Non-pigmented ciliary epithelial cell (primary cell): ENCODE measurements at places on chromosomes 5 and 9.

DNA sequence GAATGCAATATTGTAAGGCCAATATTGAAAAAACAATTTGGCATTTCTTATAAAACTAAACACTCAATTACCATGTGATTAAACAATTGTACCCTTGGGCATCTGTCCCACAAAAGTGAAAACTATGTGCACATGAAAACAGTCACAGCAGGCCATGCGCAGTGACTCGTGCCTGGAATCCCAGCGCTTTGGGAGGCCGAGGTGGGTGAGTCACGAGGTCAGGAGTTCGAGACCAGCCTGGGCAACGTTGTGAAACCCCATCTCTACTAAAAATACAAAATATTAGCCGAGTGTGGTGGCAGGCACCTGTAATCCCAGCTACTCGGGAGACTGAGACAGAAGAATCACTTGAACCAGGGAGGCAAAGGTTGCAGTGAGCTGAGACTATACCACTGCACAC lies 343.7 kb downstream of the DMRTA1 start:
- no peak for DNase-seq

- no peak for DNase-seq
Measured at GRCh38 chr9:128082151-128082550, 14.1 kb downstream of the SLC25A25 start.

DNA sequence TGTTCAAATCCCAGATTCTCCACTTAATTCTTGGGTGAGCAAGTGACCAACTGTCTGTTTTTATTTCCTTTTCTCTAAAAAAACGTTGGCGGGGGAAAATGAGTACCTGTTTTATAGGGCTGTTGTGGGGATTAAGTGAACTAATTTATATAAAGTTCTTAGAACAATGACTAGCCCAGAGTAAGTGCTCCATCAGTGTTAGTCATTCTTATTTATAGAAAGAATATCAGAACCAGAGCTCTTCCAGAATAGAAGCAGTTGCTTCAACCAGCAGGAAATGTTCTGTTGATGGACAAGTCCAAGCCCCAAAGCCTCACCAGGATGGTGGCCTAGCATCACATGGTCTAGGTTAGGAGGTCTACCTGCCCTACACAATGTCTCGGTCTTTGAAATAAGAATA lies 379.2 kb downstream of the ACTL7B start:
- DNase-seq = no peak

DNA sequence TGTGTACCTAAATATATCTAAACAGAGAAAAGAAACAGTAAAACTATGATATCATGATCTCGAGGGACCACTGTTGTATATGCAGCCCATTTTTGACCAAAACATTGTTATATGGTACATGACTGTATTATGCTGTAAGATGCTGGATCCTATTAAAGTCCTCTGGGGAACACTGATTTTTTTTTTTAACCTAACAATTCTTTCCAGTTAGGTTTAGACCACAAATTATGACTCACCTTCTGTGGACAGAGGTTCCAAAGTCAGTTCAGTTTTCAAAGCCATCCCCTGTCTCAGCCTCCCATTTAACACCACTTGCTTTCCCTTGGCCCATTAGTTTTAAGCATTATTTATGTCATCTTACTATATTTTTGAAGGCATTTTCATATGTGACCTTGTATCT lies 27.1 kb downstream of the TRMO start:
- DNase-seq = no peak

GRCh38 chr5:153718713-153719112 lies 228.2 kb downstream of the GRIA1 start:
- DNase-seq = no peak

GRCh38 chr5:97854871-97855762 lies 672.1 kb upstream of the RIOK2 start:
- DNase-seq = no peak

GRCh38 chr5:43020399-43020746 lies 19.7 kb downstream of the ANXA2R start:
- no peak for DNase-seq

DNA sequence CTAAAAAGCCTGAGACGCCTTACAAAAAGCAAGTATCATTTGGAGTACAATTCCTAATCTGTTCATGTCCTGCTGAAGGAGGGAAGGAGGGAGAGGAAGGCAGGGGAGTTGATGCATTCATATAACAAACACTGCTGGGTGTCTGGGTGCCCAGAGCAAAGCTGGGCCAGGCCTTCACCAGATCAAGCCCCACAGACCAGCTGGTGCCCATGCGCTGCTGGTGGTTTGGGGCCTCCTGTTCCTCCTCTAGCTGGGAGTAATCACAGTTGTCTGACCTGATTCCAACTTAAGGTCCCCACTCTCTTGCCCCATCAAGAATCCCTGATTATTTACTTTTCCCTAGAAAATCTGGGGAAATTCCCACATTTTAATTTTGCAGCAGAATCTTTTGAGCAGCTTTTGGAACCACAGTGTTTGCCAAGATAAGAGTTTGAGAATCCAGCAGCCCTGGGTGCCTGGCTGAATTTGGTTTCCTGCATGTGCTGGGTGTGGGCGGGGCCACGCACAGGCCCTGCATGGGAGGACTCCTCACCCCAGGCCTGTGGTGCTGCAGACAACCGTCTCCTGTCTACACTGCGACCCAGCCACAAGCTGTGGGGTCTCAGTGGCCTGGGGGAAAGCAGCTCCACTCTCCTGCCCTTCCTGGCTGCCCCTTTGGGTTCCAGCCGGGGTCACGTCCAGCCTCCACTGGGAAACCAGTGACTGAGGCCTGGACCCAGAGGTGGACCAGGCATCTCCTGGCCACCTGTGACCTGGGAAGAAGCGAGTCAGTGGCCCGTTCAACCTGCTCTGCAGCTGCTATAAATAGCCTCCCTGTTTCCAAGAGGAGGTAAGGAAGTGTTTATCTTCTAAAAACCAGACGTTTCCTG lies 47.5 kb downstream of the NEURL1B start:
- no peak for DNase-seq
